ENCODE measurements at places on chromosomes 1 and 21.

GRCh38 chr1:21909787-21910503 lies 27.2 kb downstream of the HSPG2 start:
- DNase-seq, result no peak

GRCh38 chr1:1210726-1211540 lies 3.0 kb downstream of the TNFRSF4 start:
- no peak for DNase-seq

GRCh38 chr1:115976062-115976920 lies at the start of gene SLC22A15:
Gene SLC22A15, plus strand, starts transcription at chr1:115976513. Its CDS starts 115 bp downstream, at chr1:115976628.
- peak; percentile 33 for DNase-seq

DNA sequence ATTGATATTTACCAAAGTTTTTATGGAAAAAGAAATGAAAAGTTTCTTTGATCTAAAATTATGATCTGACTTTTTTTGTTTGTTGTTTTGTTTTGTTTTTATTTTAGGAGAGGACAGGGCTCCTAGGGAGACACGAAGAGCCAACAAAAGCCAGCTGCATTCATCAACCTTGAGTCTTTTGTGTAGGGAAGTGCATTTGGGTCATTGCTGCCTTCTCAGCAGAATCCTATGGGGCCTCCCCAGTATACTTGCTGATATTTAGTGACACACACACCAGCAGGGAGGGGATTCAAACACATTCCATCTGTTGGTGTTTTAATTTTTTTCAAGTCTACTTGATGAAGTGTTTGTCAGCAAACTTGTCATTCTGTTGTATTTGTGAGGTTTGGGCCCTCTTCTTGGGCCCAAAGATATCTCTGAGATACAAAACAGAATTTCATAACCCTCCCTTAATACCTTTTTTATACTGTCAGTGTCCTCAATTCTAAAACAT lies 203.5 kb downstream of the NTNG1 start:
- no peak for DNase-seq

DNA sequence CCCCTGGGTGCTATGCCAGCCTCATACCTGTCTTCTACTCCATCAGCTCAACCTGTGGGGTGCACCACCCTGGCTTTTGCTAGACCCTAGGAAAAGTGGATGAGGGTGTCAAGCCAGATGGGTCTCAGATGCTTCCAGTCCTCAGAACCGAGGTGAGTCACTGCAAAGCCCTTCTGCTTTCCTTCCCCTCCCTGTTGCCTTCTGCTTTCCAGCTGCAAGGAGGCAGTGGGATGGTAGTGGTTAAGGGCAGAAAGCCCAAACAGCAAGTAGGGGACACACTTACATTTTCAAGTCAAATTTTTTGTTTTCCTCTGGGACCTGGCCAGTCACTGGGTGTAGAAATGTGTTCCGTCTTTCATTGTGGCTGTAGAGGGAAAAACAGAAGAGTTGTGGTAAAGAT lies 60.7 kb upstream of the GOLT1A start:
- no peak for DNase-seq

- DNase-seq, result no peak
Observed at GRCh38 chr1:67405473-67406245, 24.5 kb downstream of the SERBP1 start.

GRCh38 chr1:21620496-21620895 lies 48.7 kb downstream of the RAP1GAP start:
- DNase-seq, result no peak

DNA sequence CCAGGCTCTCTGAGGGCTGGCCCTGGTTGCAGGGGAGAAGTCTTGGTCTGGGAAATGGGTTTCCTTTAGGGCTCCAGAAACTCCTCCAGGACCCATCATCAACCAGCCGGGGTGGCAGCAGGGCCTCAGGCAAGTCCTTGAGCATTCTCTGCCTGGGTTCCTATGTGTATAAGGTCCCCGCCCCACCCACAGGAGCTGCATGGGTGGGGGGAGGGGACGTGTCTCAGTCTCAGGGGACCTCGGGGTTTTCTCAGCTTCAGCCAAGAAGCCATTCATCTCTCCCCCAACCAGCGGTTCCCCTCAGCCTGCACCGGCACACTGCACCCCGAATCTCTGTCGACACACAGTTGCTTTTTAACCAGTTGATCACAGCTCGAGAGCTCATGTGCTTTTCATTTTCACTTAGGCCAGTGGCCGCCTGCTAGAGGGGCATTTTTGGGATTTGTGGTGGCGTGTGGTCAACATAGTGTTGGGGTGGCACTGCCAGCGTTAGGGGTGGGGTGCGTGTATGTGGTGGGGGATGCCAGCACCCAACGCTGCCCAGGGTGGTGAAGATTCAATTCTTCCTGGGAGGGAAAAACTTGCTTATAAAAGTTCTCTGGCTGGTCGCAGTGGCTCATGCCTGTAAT lies 6.5 kb downstream of the RUNX3 start:
- no peak for DNase-seq

- DNase-seq, result no peak
Observed at GRCh38 chr1:74195339-74195738, 2.6 kb downstream of the LRRIQ3 start.

DNA sequence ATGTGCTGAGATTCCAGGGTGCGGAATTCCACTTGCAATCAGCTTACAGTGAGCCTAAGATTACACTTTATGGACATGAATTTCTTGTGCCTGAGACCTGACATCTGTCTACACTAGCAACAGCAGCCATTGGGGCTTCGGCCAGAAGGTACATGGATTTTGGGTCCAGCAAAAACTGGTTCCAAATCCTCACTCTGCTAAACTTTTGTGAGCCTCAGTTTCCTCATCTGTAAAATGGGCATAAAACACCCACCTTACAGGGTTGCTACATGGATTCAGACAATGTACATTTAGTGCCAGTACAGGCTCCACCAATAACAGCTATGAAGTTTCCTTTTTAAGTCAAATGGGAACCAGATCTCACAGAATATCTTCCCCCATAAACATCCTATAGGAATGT lies 30.8 kb downstream of the RHEX start:
- DNase-seq, result no peak

GRCh38 chr1:229112832-229113548 lies 157.9 kb upstream of the RAB4A start:
- no peak for DNase-seq

- peak; percentile 38 for DNase-seq
Observed at GRCh38 chr1:168483539-168483938, 60.3 kb downstream of the XCL2 start.

DNA sequence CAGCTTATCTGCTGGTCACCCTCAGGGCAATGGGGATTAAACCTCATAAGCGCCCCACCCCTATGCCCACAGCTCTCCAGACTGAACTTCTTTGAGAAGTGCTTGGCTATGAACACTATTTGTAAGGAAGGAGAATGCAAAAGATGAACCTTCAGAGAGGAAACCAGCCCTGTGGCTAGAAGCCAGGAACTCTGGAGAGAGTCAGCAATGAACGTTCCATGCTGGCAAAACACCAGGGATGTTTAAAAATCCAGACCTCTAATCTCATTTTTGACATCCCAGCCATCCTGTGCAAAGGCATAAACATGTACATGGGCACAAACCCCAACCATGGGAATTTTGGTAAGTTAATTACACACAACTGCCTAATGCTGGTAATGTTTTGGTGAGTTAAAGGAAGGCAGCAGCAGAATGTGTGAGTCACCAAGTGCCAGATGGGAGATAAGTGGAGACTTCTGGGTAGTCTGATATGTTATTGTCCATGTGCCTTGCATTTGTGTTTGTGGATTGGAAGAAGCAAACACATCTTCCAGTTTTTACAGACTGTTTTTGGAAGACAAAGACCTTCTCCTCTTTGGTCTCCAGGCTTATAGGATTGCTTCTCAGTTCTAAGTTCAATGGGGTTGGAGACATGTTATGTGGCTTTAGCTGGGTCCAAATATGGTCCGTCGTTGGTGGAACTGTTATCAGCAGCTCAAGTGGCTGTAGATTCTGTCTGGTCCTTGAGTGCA lies 174.1 kb upstream of the ETV3 start:
- DNase-seq, result no peak

DNA sequence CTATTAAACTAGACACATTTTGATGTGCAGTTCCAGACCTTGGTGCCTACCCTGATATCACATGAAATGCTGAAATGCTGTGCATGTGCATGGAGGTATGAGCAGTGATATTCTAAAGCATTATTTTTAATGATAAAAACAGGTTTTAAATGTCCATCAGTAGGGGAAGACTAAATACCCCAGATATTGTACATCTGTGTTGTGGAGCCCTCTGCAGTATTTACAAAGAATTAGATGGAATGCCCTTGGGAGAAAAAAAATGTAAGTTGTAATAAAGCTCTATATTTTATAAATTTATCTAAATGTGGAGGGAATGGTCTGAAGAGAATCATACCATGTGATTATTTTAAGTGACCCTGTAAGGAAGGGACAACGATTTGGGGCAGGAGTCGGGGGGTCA lies 39.1 kb upstream of the IGSF5 start:
- DNase-seq, result no peak

DNA sequence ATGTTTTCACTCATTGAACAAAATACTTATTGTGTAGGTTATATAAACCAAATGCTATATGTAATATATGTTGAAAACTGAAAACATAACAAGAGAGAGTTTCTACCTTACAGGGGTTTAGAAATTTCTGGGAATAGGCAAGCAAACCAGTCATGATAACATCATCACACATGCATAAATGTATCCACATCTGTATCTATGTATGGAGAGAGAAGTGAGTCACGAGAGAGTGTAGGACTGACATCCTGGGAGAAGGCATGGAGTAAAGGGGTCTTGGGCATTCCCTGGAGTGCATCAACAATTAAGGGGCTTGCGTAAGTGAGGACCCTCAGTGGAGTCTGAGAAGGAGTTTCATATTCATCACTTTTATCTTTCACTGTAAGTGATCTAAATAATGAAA lies 65.5 kb downstream of the PCNX2 start:
- no peak for DNase-seq

- no peak for DNase-seq
Observed at GRCh38 chr1:31122741-31123140, 57.2 kb upstream of the PUM1 start.

DNA sequence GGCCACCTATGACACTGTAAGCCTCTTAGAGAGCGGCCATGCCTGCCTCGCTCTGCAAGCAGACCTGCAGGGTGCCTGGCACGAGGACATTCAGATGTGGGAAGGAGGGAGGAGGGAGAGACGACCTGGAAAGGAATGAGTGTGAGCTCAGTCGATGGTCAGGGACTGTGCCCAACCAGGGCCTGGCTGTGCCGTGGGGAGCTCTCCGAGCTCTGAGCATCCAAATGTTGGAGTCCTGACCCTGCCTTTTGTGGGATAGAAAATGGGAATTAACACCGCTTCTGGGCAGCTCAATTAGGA lies 7.3 kb downstream of the CSTB start:
- DNase-seq, result no peak

DNA sequence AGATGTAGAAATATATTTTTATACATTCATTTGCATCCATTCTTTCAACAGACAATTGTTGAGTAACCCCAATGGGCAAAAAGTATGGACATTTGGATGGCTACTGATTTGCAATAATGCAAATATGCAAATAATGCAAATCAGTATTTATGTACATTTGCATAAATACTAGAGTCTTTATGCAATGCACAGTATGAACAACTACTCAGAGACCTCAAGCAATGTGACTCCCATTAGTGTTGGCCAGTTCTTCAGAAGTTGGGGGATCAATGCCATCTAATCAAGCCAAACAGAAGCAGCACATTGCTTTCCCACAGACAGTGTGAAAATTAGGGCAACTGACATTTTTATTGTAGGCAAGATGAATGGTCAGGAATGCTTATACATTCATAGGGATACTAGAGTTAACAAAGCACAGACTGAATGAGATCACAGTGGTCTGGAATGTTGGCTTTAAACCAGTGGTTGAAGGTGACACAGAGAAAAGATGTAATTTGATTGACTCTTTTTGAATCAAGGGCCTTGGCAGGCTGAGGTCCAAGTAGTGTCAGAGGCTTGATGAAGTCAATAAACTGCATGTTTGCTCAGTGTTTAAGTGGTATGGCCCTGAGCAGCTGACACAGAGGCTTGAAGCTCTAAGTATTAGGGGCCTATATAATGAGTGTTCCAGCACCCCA lies 256.6 kb downstream of the CTH start:
- no peak for DNase-seq

DNA sequence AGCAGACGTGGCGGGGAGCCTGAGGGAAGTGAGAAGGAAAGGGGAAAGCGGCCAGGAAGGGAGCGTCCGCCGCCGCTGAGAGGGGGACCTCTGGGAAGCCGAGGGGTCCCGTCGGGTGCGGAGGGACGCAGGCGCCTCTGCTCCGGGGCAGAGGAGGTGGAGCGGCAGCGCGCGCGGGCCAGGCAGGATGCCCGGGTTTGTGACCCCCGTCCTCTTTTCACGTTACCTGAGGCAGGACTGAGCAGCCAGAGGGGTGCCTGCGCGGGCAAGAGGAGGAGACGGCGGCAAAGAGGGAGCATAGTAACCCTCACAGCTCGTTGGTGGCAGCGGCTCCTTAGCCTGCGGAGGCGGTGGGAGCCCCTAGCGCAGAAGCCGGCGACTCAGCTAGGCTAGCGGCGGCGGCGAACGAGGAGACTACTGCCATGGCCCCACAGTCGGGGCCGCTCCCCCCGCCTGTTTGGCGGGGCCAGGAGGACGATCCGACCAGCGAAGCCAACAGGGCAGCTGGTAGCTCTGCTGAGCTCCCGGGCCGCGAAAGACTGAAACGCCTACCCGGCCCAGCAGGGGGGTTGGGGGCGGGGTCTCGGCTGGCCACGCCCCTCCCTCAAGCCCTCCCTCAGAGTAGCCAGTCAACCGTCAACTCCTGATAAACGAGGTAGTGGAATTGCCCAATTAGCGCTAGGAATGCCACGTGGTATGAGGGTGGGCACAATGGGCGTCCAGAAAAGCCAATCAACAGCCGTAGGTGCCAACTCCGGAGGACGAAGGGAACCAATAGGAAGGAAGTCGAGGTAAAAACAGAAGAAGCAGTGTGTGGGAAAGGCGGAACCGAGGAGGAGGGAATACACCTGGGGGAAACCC lies at the start of gene TESK2:
TESK2 (minus strand) TSS at position 538 of the 861 bp plus-strand sequence. CDS start 33,378 bp downstream, outside the sequence.
- DNase-seq, result peak; percentile 98

DNA sequence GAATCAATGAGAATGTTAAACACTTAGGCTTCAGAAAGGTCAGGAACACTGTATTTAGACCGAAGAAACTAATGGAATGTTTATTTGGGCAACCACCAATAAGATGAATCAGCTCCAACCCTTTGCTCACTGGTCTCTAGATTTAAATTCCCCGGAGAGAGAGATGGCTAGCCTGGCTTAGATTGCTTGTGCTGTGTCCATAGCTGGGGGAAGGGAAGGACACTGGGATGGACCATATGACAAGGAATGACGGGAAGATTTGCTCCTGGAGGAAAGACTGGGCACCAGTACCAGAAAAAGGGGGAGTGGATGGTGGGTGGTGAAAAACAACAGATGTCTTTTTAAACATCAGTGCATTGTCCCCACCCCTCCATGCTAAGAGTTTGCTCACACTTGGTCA lies 426.6 kb downstream of the DUSP10 start:
- DNase-seq, result peak; percentile 88

Data from fibroblast of the conjunctiva (primary cell).